Inflammatory macrophage treated with lipopolysaccharide for 1 hour (primary cell): ENCODE measurements at places on chromosomes 7 and 10.

- no peak for DNase-seq
These were observed 36.9 kb downstream of the MET start for GRCh38 chr7:116708861-116709260.

GRCh38 chr10:108592956-108593355, 1330.4 kb downstream of the XPNPEP1 start:
- DNase-seq: no peak

- DNase-seq: no peak
These were observed 65.5 kb downstream of the ZRANB1 start for GRCh38 chr10:125007436-125007835.

DNA sequence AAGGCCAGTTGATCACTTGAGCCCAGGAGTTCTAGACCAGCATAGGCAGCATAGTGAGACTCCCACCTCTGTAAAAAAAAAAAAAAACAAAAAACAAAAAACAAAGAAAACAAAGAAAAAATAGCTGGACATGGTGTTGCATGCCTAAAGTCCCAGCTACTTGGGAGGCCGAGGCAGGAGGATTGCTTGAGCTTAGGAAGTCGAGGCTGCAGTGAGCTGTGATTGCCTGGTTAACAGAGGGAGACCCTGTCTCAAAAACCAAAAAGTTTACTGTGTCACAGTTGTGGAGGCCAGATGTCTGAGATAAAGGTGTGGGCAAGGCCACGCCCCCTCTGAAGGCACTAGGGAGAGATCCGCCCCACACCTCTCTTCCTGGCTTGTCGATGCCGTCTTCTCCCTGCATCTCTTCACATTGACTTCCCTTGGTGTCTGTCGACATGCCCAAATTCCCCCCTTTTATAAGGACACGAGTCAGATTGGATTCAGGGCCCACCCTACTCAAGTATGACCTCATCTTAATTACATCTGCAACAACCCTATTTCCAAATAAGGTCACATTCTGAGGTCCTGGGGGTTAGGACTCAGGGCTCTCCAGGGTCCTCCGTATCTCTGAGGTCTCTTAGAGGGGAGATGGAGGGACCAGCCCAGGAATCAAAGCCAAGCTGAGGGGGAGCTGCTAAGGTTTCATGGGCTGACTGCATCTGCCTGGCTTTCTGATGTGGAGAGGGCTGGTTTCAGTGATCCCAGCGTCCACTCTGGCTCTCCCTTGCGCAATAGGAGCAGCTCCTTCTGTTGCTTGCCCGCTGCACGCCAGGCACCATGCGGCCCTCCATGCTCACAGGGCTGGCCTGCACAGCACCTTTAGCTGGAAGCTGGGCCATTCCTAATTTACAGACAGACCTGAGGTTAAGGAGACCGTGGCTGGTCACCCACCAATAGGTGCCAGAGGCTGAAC, 23.1 kb downstream of the AGAP3 start:
- no peak for DNase-seq

DNA sequence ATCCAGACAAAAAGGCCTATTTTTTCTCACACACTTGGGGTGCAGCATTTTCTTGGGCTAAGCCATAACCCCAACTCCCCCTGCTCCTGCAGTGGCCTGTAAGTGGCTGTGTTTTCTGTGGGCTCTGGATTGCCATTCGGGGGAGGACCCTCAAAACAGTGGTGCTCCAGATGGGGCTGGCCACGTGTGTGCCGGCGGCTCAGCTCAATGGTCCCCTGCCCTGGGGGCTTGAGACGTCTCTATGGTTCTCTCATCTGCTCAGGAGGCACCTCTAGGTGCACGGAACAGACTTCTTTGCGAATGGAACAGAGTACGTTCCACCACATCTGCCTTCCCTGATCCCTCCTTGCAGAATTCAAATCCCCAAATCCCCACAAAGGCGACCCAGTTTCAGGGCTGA, 250.0 kb upstream of the SHH start:
- no peak for DNase-seq
